ENCODE measurements at places on chromosomes 5 and 9.
A peak's percentile ranks its signal among the peaks of the same experiment; 100 is the strongest.

DNA sequence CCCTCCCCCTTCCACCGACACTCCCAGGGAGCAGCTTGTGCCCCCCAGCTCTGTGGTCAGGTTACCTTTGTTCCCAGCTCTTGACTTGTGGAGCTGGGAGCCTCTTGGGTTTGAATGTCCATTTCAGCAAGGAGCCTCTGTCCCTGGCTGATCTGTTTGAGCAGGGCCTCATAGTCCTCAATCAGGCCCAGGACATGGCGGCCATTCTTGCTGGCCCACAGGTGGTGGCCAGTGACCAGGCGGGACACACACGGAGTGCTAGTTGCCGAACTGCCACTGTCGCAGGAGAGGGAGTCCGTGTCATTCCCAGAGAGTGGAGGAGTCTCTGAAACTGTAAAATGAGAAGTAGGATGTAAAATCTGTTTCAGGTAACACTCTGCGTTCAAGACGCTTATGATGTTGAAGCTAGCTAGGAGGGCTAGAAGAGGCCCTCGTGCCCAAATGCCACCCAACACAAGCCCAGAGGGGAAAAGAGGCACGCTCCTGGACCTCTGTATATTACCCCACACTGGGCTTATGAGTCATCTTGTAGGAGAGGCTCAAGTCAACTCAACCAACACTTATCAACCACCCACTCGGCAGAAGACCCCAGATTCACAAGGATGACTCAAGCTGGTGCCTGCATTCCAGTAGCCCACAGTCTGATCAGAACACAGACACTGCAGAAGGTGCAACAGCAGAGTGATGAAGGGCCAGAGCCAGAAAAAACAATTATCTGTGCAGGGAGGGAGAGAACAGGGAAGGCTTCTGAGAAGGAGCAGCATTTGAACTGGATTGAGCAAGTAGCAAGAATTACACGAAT lies 177.0 kb downstream of the CDK5RAP2 start:
- no peak for DNase-seq

DNA sequence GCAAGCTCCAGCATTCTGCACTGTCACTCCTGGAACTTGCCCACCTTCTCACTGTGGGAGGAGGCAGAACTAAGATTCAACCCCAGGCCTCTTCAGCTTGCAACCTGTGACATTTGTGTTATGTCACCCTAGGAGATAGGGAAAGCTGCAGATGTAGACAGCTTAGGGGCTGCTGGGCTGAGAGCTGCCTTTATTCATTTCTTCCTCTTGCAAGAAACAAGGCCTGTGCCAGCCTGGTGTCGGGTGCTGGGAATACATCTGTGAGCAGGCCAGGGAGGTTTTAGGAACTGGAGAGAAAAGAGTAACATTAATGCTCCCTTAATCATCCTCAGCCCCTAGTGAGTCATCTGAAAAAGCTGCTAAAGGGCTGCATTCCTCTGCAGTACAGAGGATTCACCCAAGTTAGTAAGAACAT lies 101.8 kb downstream of the FGF18 start:
- DNase-seq = peak; percentile 44

DNA sequence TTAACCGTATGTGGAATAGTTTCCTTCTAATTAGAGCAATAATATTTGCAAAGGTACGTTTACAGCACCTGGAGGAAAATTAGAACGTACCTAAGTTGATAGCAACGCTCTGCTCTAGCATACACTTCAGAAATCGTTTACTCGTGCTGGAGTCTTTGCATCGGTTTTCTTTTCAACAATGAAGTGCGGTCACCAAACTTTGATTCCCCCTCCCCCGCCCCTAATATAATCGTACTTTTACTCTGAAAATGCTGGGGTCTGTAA lies 506 bp downstream of the ADAMTS19 start:
- DNase-seq = no peak

DNA sequence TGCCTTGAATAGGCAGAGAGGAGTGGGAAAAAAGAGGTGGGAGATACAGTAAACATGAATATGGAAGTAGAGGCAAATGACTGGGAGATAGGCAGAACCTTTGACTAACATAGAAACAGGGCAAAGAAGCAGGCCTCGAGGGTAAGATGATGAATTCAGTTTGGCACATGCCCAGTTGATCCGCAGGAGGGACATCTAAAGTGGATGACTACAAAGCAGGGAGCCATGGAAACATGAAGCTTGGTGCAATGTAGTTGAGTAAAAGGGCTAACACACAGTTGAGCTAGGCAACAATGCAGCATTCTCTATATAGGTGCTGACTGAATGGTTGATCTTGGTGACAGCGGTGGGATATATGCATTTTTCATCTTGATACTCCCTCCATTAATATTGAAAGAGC lies 253.8 kb downstream of the DMRT2 start:
- no peak for DNase-seq

DNA sequence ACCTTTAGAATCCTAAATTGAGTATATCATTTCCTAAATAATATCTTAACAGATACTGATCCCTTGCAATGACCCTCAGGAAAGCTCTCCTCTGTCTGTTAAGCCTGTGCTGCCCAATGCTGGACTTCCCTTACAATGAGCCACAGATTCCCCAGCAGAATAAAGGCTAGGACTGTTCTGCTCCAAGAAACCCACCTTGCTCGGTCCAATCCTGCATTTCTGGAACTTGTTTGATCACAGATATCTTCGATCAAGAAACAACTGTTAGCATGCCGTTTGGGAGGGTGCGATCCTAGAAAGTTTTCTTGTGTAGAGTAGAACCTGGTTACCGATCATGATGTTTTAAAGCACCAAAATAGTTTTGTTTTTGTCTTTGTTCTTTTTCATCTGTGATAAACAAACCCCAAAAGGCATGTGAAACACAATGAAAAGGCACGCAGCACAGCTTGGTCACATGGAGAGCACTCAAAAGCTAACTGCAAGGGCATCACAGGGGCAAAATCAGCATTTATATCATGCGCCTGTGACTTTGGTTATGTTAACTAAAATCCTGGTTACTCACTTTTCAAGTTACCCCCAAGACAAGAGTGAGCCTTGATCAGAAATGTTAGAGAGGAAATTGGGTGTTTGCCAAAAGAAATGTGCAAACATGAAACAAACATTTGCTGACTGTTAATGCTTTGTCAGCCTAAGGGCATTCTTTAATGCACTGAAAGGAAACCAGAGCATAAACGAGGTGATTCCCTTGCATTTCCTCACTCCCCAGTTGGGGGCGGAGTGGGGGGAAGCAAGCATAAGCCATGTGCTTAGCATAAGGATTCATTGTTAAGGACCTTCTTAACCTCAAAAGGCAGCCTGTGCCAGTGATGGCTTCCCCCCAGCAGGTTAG lies 61.9 kb upstream of the ADAMTS16 start:
- DNase-seq = no peak

- no peak for DNase-seq
These were observed 43.7 kb upstream of the TTC1 start for GRCh38 chr5:159965031-159965837.

GRCh38 chr5:170159101-170159698 lies 53.5 kb downstream of the FOXI1 start:
- DNase-seq = no peak

DNA sequence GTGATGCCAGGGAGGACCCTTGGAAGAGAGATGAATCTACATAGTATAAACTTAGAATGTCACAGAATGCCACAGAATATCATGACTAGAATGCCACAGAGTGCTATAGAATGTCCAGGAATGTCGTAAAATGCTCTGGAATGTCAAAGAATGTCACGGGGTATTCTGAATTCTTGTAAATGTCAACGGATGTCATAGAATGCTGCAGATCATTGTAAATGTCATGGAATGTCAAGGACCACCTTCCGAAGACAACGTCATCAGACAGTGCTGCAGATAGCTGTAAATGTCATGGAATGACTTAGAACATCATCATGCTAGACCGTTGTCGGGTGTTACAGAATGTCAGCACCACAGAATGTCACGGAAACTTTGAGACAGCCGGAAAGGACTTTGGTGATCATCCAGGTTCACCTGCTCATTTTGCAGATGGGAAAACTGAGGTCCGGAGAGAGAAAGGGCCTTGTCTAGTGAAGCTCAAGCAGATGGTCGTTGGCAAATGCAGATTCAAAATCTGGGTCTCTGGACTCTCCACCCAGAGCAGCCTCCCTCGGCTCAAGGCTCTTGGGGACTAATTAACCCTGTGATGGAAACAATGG lies 117.1 kb downstream of the LHX2 start:
- DNase-seq = no peak

GRCh38 chr5:15807248-15807647 lies 307.3 kb downstream of the FBXL7 start:
- no peak for DNase-seq

GRCh38 chr5:30808996-30809395 lies 384.5 kb upstream of the CDH6 start:
- no peak for DNase-seq

GRCh38 chr5:60896991-60897390 lies 47.9 kb downstream of the ERCC8 start:
- DNase-seq = no peak

DNA sequence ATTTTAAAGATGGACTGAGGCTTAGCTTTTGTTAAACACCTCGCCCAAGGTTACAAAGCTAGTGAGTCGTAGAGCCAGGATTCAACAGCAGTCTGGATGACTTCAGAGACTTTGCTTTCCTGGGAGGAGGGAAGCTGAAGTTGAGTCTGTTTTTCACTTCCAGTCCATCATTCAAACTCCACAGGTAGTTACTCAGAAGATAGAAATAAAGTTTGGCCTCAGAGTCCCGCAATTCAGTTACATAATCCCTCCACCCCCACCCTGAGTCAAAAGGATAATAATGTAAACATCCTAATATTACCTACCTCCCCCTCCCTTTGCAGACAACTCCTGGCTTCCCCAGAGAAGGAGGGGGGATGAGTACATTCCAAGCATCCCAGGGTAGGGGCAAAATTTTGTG lies 8.1 kb downstream of the HBEGF start:
- DNase-seq = no peak

DNA sequence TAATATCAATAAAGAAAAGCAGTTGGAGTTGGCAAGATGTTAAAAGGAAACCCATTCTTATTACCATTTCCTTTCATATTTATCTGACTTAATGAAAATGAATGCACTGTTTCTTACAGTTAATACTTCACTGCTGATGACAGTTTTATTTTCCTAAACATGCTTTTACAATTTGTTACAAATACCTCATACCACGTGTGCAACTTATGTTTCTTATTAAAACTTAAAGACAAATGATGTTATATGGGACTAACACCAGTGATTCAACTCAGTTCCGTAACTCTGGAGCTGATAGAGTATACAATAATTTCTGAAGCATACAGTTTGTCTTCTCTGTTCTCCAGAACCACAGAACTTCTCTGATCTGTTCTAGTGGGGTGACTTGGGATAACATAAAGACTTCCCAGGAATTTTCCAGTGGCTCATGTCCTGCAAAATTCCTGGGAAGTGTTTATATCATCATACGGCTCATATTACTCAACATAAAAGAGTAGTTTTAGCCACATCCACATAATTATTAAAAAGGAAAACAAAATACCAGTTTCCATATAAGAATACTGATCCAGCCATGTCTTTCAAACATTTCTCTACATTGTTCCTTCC lies 1259.0 kb upstream of the C9orf72 start:
- DNase-seq = no peak

DNA sequence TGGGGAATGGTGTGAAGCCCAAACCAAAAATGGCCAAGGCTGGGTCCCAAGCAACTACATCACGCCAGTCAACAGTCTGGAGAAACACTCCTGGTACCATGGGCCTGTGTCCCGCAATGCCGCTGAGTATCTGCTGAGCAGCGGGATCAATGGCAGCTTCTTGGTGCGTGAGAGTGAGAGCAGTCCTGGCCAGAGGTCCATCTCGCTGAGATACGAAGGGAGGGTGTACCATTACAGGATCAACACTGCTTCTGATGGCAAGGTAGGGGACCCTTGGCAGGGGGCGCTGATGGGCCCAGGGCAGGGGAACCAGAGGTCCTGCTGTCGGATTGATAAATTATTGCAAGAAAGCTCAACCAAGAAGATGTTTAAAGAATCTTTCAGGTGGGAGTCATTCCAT lies 19.8 kb downstream of the ABL1 start:
- no peak for DNase-seq

GRCh38 chr5:82664732-82665131 lies 386.6 kb upstream of the RPS23 start:
- DNase-seq = no peak
